ENCODE measurements at places on chromosomes 7 and 10. TPM values are rescaled to one million over a fixed set of nuclear protein-coding genes. Genes with fewer than 3 reads are reported as not detected.

Gene AOAH
- not detected for total RNA-seq

Gene PON3
- 27.0 TPM for total RNA-seq

Gene SPDYE11
- total RNA-seq = not detected

Gene CCDC172
- not detected for total RNA-seq

Gene WNT8B
- not detected for total RNA-seq

Gene IFIT2
- 3.6 TPM for total RNA-seq

Gene HOXA1
- 4.0 TPM for total RNA-seq

Gene TAX1BP1
- 76.6 TPM for total RNA-seq

Gene CNPY1
- total RNA-seq = not detected

Gene CDC14C
- not detected for total RNA-seq

Gene SRPK2
- 34.2 TPM for total RNA-seq

Gene ACTL6B
- not detected for total RNA-seq

Gene CLRN3
- not detected for total RNA-seq

Gene PNLIPRP1
- not detected for total RNA-seq
